ENCODE measurements at places on chromosomes 13 and 19.
A peak's percentile ranks its signal among the peaks of the same experiment; 100 is the strongest.

- DNase-seq, result no peak
These were observed 2.2 kb downstream of the NAXD start for GRCh38 chr13:110617321-110618072.

DNA sequence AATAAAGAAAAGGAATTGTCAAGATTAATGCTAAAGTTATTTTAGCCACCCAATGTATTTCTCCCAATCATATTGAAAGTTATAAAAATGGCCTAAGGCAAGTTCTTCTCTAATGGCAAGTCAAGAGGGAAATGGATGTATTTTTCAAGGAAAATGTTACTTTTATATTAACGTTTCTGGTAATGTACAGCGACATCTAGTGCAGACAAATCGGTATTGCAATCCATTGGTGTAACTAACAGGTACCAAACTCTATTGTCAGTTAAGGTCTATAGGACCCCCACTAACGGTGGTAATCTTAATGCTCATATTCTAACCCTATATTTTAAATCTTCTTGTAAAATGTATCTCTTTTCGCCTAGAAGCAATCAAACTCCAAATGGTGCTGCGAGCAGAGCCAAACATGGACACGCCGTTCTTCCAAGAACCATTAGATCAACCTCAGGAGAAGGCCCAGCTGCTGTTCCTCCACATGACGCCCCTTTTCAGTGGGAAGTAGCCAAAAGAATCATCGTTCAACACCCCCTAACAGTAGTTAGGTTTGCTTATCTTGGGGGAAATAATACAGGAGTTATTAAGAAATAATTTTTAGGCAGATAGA is 98.5 kb upstream of the PABPC3 start:
- DNase-seq, result peak; percentile 34

DNA sequence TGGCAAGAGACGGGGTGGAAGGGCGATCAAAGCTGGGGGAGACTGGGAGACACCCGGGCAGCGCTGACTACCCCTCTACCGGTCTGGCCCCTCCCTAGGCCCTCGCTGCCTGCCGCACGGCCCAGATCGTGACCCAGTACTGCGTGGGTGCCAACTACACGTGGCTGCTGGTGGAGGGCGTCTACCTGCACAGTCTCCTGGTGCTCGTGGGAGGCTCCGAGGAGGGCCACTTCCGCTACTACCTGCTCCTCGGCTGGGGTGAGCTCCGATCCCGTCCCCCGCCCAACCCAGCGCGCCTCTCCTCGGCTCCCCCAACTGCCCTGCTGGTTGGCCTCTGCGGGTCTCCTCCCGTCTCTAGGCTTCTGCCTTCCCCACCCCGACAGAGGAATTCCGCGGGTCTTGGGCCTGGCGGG is 8.8 kb downstream of the GIPR start:
- DNase-seq, result no peak

DNA sequence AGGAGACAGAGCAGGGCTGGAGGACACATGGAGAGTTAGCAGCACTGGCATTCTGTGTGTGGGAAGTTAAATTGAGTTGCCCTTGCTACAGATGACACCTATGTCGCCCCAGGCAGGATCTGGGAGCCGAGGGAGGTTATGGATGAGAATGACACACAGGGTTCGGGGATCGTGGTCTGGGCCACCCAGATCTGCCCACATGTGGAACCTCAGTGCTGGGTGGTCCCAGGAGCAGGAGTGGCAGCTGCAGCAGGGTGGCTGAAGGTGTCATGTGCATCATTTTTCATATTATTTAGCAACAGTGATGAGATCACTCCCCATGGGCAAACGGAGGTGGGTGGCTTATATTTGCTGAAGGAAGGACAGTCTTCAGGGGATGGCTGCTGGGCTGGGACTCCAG is 3.2 kb downstream of the IL17D start:
- DNase-seq, result no peak

- peak; percentile 81 for DNase-seq
These were observed at the start of gene DPF1 for GRCh38 chr19:38224014-38224862. Gene DPF1 (minus strand): TSS chr19:38224222. CDS start chr19:38224142, 80 bp downstream.

DNA sequence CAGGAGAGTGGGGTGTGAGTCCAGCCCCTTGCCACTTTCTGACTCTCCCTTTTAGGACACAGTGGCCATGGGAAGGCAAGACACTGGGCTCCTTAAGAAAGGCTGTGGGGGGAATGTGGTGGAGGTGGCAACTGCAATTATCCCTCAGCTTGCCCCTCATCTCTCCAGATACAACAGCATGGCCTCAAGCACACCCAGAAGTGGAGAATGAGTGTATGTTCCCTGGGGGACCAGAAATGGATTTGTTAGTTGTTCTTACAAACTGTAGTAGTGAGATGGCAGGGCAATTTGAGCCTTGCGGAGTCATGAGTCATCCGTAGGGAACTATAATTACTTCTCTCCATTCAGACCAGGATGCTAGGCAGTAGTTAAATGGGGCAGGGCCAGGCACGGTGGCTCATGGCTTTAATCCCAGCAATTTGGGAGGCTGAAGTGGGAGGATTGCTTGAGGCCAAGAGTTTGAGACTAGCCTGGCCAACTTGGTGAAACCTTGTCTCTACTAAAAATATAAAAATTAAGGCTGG is 25.6 kb upstream of the CXCL17 start:
- peak; percentile 93 for DNase-seq

- no peak for DNase-seq
These were observed 31.0 kb downstream of the CRYL1 start for GRCh38 chr13:20494656-20495055.

DNA sequence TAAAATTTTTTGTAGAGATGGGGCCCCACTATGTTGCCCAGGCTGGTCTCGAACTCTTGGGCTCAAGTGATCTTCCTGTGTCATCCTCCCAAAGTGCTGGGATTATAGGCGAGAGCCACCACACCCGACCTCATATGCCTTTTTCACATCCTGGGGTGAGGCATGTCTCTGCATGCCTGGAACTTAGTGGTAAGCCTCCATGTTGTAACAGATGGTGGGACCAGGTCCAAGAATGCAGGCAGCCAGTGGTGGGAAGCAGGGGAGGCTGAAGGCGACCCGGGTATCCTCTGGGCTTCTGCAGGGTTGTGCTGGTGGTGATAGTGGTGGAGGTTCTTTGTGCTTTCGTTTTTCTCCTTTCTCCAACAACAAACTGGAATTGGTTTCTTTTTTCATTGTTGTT is 30.1 kb upstream of the CCDC124 start:
- peak; percentile 45 for DNase-seq

- peak; percentile 46 for DNase-seq
These were observed 4.3 kb downstream of the FAAP24 start for GRCh38 chr19:32976223-32976805.

GRCh38 chr13:40508767-40509342 is 157.6 kb downstream of the FOXO1 start:
- no peak for DNase-seq

- DNase-seq, result no peak
These were observed 105.5 kb downstream of the KDM4B start for GRCh38 chr19:5074407-5074806.

DNA sequence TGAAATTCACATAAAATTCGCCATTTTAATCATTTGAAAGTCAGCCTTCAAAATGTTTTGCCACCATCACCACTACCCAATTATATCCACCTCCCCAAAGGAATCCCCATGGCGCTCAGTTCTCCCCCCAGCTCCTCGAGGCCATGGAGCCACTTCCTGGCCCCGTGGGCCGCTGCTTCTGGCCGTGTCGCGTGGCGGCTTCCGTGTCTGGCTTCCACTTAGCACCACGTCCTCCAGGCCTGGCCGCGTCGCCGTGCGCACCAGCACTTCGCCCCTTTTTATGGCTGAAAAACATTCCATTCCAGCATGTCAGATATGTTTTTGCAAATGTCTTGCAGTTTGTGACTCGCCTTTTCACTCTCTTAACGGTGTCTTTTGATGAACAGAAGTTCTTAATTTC is 46.7 kb upstream of the DCUN1D2 start:
- no peak for DNase-seq

- DNase-seq, result no peak
These were observed 569 bp downstream of the DLEU7 start for GRCh38 chr13:50842990-50843256.

DNA sequence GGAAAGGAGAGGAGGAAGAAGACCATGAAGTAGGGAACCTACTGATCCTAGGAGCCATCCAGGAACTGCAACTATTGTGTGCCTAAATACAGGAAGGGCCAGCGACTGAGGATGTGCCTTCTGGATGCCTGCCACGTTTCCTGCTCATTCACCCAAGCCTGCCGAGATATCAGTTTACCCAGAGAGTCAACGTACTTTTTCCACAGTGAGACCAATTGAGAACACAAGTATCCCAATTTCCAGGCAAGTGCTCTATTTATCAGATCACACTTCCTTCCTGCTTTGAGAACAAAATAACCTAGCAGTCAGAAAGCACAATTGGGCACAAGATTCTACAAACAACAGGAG is 122.4 kb downstream of the AKAP11 start:
- no peak for DNase-seq

DNA sequence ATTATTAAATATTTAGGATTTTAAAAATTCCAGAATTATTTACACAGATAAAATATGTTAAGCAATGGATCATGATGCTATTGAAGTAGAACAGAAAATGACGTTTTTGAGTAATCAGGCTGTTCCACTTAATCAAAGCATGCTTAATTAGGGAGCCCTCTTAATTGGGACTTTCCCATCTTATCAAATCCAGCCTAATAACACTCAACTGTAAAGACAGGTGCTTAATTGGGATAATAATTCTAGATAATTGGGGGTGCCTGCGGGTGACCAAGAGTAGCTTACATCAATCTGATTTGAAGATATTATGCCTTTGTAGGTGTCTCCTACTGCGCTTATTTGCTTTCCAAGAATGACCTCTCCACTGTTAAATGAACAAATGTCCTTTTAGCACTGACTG is 742.2 kb upstream of the SLITRK6 start:
- DNase-seq, result no peak

DNA sequence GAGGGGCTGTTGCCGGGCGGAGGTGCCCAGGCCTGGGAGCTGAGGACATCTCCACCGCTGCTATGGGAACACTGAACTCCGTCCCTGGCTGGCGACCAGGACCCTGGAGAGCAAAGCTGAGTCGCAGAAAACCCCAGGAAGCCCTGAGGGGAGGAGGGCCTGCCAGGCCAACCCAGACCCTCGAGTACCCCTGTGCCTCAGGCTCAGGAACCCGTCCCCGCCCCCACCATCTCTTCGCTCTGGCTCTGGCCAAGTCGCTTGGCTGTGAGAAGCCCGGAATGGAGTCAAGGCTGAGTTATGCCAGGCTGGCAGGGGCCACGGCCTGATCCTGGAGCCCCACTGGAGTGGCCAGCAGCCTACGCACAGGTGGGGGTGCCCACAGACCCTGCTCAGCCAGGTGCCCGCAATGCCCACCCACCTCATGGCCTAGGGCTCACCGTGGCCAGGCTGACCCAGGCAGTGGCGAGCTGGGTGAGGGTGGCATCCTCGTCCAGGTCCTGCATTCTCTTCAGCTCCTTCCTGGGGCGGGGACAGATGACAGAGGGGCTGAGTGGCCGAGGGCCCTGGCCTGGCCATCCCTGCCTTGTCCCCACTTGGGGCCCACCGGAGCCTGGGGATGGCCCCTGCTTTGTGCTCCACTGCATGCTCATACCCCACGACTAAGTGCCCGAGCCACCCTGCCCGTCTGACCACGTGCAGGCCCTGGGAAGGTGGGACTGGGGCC is 8.5 kb upstream of the CERS1 start:
- no peak for DNase-seq

DNA sequence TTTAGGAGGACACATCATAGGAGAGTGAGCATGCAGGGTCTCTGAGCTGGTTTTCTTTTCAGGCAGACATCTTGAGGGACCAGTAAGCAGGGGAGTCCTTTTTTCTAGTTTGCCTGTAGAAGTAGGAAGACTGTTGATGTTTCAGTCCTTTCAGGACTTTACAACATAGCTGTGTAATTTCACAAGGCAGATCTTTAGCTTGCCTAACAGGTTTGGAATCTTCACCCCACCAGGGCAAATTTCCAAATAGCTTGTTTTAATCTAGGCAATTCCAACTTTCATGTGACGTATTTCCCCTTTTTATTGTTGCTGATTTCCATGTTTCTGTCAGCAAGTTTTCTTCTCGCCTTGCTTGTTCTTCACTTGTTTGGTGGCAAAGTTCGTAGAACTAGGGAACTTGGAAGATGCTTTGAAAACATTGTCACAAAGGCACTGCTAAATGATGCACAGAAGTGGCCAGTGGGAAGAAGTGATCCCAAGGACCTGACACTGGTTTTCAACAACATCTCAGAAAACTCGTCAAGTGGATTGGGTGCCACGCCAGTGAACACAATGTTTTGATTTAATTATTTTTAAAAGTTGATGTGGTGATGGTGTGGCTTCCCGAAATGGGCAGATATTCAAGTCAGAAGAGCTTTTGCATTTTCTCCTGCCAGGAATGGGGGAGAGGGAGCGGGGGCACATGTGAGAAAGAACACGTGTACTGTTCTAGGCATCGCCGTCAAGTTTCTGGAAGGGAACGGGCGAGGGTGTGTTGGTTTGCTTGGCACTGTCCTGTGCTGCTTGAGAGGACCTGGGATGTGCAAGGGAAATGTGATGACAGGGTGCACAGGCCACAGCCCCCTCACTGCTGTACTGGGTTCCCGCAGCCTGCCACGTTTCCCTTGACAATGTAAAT is 418.6 kb downstream of the OXGR1 start:
- no peak for DNase-seq

DNA sequence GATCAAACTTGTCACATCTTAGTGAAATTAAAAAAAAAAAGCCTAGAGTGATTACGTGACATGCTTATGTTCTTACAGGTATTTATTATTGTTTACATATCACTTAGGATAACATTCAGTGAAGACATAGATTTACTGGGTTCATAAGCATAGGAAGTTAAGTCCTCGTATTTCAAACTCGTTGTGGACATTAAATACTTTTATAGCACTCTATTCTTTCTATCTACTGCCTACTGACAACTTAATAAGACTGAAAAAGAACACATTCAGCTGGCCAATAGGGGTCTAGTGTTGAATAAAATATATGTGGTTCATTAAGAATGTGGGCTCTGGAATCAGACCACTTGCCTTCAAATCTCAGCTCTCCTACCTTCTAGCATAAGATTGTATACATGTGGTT is 1927.4 kb downstream of the PCDH9 start:
- no peak for DNase-seq

DNA sequence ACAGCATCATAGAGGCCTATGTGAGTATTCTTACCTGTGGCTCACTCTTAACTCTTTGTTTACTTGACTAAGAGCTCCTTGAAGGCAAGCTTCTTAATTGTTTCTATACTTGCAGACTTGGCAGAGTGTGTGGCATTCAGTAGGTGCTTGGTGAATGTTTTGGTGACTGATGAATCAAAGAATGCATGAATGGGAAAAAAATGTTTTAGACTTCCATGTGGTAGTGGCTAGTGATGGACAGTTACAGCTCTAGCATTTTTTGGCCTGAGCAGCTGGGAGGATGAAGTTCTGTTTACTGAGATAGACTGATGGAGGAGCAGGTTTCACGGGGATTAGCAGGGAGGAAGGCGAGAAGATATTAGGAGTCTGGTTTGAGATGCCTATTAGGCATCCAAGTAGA is 13.6 kb downstream of the HAS1 start:
- peak; percentile 34 for DNase-seq

- no peak for DNase-seq
These were observed 1364.0 kb downstream of the PCDH9 start for GRCh38 chr13:65866138-65866537.

DNA sequence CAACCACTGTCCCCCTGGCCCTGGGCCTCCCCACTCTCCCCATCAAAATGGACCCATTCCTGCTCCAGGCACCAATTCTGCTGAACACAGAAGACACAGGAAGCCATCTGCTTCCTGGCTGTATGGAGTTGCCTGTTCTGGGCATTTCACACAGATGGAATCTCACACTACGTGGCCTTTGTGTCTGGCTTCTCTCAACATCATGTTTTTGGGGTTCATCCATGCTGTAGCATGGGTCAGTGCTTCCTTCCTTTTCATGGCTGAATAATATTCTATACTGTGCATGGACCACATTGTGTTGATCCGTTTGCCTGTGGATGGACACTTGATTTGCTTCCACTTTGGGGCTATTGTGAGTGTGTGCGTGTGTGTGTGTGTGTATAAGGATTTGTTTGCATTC is 15.0 kb upstream of the KLF2 start:
- no peak for DNase-seq

Measured in fibroblast of skin of back (primary cell).